ENCODE measurements at places on chromosomes 7 and 10.

- no peak for DNase-seq
Measured at GRCh38 chr10:126352453-126352852, 35.8 kb downstream of the ADAM12 start.

GRCh38 chr10:69061305-69062161 is 26.4 kb upstream of the SRGN start:
- DNase-seq = no peak

GRCh38 chr10:129386415-129387257 is 80.4 kb upstream of the MGMT start:
- no peak for DNase-seq

- DNase-seq = no peak
Measured at GRCh38 chr7:127437837-127438236, 45.3 kb upstream of the ZNF800 start.

DNA sequence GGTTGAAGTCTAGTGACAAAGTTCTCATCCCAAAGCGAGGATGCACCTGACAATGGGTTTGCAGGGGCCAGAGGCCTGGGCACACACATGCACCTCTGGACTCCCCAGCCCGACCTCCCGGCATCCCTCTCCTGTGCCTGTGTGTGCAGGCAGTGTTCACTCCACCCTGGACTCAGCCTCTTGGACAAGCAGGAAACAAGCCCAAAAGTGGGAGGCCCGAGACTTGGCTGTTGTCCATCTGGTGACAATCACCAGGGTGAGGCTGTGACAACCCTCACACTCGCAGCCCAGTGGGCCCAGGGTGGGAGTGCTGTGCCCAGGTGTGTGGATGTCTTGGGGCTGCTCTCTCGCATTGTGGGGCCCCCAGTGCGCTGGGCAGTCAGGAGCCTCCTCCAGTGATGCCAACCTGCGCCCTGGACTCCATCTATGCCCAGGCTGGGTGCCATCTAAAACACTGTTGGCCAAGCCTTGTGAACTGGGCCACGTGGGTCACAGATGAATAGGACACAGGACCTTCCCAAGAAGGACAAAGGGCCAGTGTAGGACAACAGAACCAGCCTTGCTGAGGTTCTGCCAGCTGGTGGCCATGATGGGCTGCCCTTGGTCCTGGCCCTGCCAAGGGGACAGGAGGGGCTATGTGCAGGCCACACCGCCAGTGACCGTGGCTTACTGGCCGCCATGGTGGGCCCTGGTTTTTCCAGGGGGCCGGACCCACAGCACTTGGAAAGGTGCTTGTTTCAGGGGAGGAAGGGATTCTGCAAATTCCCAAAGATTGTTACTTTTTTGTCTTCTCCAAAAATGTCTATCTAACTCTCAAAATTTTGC is 144.3 kb downstream of the TCERG1L start:
- no peak for DNase-seq

- no peak for DNase-seq
Measured at GRCh38 chr10:26508016-26508415, 69.9 kb downstream of the APBB1IP start.

GRCh38 chr7:520503-521161 is 986 bp upstream of the PDGFA start:
- no peak for DNase-seq

DNA sequence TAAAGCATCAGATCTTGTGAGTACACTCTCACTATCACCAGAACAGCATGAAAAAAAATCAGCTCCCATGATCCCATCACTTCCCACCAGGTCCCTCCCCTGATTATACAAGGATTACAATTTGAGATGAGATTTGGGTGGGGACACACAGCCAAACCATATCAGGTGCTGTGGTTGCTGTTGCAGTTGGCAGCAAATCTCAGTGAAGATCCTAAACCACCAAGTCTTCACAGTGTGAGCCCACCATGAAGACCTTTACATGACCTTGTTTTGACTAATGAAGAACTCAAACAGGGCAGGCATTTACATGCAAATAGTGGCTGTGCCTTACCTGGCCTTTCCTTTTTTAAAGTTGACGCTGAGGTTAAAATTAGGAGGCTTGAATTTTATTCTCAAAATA is 242.6 kb downstream of the ACTR3B start:
- no peak for DNase-seq

DNA sequence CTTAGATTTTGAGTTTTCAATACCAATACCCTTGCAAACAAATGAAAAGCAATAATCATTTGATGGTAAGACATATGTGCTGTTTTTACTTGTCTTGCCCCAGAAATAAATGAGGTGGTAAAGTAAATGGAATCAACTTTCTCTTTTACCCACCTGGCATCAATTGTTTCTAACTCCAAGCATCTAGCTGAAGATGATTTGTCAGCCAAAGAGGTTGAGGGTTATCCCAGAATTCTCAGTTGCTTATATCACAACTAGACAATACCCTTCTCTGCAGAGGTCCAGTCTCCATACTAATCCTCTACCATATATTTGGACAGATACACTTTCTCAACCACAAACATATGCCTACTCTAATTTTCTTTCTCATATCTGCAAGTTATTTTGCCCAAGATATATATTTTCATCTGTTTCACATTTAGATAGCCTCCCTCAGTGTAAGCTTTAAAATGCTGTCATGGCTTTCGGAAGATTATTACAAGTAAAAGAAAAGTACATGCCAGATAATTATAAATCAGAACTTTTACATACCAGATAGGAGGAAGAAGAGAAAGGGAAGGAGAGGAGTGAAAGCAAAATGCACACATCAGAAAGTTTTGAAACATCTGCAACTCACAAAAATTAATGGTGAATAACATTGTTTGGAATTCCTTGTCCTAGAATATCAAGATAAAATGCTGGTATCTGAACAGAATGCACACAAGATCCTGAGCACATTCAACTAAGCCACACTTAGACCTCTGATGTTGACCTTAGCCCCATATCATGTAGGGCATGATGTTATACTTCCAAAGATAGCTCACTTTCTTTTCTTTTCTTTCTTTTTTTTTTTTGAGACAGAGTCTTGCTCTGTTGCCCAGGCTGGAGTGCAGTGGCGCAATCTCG is 146.6 kb downstream of the REEP3 start:
- no peak for DNase-seq

DNA sequence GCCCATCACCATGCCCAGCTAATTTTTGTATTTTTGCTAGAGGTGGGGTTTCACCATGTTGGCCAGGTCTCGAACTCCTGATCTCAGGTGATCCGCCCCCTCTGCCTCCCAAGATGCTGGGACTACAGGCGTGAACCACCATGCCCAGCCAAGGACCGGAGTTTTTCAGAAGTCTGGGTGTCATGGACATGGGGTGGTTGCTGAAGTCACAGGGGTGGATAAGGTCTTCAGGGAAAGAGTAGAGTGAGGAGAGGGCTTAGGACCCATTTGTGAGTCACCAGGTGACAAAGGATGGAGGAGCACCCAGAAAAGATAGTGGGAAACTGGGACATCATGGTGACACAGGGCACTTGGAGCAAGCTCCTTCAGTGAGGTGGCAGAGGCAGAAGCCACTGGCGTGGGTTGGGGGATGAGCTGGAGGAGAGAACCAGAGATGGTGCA is 2.8 kb upstream of the GPRIN2 start:
- no peak for DNase-seq

DNA sequence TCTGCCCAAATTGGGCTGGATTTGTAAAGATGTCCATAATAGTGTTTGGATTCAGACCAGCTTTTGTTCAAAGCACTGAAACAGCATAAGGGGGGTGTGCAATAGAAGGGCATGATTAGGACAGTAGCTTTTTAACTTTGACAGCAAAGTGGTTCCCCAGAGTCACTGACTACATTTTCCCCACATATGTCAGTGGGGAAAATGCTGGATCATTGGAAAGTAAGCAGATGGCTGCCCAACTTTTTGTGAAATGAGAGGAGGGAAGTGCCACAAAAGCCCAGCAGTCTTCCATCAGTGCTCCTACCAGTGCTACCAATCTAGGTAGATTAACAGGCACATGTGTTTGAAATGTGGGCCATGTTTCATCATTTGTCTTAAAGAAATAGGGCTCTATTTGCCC is 162.8 kb downstream of the FZD1 start:
- DNase-seq = no peak

DNA sequence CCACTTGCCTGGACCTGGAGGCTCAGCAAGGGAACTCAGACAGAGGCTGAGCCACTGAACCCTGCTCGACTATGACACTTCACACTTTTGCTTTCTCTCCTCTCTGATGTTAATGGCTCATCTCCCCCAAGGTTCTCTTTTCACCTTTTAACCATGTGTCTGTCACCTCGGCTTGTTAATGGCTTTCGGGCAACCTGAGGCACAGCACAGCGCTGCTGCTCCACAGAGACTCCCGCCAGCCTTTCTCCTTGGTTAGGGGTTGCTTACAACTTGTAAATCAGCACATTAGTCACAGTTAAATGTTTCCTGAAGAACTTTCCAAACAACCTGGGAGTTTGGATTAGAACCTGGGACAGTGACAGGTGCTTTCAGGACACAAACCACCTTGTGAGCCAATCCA is 136.2 kb upstream of the TBX20 start:
- no peak for DNase-seq

- no peak for DNase-seq
Measured at GRCh38 chr10:61989995-61990760, 88.7 kb downstream of the ARID5B start.

- no peak for DNase-seq
Measured at GRCh38 chr10:132011445-132011844, 29.7 kb upstream of the BNIP3 start.

DNA sequence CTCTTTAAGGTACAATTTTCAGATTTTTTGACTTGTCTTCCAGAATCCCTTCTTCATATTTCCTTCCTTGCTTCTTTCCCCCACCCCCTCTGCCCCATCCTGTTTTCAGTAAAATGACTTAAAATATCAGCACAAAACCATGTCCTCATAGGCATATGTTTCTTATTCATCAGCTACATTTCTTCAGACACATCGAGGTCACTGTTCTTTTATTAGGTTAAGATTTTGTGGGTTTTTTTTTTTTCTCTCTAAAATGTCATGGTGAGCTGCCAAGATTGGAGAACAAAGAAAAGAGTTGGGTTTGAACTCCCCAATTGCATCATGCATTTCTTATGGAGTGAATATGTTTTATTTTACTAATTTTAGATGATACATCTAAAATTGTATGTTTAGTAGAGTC is 35.8 kb downstream of the LAMB4 start:
- DNase-seq = no peak

DNA sequence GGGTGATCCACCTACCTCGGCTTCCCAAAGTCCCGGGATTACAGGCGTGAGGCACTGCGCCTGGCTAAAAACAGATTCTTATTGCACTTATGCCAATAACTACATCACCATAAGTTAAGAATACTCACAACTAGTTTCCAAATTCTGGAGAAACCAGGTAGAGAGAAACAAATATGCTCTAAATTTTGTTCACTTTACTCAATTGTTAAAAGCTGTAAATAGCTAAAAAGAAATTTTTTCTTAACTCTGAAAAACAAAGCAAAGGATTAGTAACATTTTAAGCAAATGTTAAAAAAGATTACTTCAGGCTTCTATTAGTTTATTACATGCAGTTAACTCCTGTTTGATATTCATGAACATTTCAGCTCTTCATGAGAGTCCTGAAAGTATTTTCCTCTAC is 28.3 kb upstream of the ZMIZ2 start:
- no peak for DNase-seq

- no peak for DNase-seq
Measured at GRCh38 chr10:34235164-34235832, 579.8 kb downstream of the PARD3 start.

GRCh38 chr10:11245510-11245909 is 227.8 kb downstream of the CELF2 start:
- no peak for DNase-seq

DNA sequence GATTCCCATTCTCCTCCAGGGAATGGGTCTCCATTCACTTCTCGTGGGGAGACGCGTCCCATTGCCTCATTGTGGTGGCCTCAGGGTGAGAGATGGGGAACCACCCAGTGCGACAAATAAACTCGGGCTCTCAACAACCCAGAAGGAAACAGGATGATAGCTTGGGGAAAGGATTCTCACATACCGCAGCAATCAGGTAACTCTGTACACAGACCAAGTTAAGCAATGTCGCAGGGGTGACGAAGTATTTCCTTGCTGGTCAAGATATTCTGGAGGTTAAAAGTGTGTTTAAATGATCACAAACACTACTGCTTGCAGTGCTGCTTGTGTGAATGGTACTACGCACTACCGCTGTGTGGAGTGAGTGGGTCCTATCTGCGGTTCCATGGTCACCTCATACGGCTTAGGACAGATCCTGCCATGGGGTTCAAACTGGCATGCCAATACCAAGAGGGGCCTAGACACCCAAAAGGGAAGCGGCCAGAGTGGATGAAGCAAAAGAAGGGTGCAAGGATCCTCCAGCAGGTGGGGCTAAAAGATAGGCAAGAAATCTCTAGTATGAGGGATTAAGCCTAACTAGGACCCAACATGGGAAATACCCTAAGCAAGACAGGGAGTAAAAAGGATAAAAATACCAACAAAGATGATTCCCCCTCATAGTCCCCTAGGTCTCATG is 143.8 kb upstream of the TMEM106B start:
- DNase-seq = no peak

- no peak for DNase-seq
Measured at GRCh38 chr10:32931593-32931992, 26.4 kb downstream of the ITGB1 start.

DNA sequence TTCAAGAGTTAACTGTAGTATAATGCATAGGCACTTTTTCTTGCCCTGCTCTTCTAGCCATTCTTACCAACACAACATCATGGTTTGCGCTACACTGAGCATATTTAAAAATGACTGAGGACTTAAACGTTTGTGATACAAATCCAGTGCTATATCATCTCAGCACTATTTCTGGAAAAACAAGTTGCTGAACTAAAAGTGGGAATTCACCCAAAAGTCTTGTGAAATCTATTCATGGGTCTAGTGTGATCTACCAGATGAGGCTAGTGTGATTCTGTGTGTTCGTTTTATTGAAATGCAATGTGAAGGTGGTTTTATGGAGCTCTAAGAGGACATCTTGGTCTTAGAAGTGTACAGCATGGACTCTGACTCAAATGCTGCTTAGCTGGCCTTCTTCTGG is 584.6 kb upstream of the POM121L12 start:
- DNase-seq = no peak

DNA sequence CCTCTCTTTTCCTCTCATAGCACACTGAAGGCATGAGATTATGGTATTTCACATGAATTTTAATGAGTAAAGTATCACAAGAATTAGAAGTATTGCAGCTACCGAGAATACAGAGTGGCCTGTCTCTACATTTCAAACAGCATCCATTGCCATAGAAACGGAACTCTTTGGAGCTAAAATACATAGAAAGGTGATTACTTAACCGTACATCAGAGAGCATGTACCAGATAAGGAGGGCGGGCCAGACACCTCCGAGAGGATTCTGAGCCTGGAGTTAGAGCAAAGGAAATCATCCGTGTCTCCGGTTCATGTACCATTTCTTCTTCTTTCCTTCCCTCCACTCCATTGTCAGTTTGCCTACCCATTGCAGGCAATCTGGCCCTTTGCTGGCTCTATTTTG is 196.7 kb downstream of the KLF6 start:
- DNase-seq = no peak

- DNase-seq = no peak
Measured at GRCh38 chr7:84294847-84295455, 100.4 kb upstream of the SEMA3A start.

GRCh38 chr10:42482411-42482810 is 156.0 kb downstream of the ZNF33B start:
- no peak for DNase-seq

GRCh38 chr10:78934994-78935602 is 133.7 kb upstream of the ZMIZ1 start:
- DNase-seq = no peak
